ENCODE measurements at places on chromosomes 6 and 20.

DNA sequence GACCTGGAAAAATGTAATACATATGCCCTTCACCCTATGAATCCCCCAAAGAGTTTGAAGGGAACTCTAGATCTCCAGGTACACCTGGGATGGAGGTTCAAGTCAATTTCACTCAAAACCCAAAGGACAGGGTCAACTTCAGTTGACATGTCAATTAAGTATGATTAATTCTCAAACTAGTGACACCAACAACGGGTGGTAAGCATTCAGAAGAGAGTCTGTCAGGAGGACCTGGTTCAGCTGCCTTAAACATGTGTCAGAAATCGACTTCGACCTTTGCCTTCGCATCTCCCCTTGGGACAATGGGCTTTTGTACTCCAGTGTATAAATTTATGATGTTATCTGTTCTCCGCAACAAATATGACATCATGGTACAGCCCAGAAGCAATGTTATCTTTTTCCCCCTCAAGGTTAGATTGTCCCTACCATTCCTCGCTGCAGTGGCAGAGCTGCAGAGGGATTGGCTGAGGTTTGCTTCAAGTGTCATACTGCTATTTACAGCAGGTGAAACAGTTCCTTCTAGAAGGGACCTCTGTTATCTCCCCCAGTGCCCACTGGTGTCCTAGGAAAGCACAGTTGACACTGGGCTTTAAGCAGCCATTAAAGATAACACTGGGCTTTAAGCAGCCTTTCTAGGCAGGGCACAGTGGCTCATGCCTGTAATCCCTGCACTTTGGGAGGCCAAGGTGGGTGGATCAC, 94.7 kb upstream of the SNX9 start:
- DNase-seq: no peak

GRCh38 chr6:124466949-124467348, 495.3 kb upstream of the RNF217 start:
- DNase-seq: peak; percentile 23

DNA sequence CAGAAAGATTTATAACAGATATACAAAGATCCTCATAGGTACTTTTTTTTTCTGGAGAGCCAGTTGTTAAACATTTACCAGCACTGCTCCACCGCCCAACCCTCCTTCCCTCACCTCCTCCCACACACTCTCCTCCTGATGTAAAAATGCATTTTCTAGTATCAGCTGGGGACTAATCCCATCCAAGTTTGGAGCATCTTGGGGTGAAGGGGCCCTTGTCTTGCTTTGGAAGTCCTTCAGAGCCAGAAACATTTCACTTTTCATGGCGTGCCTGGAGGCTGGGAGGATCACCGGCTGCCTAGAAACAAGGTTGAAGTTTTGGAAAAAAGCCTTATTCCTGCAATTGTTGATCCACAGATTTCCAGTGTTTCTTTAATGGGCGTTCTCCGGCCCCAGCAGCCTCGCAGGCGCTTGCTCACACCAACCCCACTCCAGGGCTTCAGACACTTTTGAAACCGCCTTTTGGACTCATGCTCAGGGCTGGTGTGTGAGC, 165.1 kb upstream of the AFDN start:
- DNase-seq: no peak

- DNase-seq: peak; percentile 28
Observed at GRCh38 chr6:25312034-25312620, 33.0 kb downstream of the CARMIL1 start.

DNA sequence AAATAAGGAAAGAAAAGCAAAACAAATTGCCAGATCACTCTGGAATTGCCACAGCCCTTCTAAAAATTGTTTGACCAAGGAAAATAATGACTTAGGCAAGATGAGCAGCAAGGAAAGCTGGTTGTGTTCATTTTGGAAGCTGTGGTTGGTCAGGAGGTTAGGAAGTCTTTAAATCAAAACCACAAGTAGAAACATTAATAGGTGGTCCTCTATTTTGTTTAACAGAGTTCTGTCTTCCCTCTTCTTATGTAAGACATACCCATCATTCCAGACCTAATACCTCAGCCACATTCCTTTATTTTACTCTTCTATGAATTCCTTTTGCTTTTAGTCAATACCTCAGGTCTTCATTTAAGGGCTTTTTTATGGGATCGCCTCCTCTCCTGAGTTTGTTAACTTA, 422.2 kb upstream of the PLCB4 start:
- peak; percentile 83 for DNase-seq

GRCh38 chr6:69631552-69632346, 165.1 kb downstream of the LMBRD1 start:
- DNase-seq: no peak

DNA sequence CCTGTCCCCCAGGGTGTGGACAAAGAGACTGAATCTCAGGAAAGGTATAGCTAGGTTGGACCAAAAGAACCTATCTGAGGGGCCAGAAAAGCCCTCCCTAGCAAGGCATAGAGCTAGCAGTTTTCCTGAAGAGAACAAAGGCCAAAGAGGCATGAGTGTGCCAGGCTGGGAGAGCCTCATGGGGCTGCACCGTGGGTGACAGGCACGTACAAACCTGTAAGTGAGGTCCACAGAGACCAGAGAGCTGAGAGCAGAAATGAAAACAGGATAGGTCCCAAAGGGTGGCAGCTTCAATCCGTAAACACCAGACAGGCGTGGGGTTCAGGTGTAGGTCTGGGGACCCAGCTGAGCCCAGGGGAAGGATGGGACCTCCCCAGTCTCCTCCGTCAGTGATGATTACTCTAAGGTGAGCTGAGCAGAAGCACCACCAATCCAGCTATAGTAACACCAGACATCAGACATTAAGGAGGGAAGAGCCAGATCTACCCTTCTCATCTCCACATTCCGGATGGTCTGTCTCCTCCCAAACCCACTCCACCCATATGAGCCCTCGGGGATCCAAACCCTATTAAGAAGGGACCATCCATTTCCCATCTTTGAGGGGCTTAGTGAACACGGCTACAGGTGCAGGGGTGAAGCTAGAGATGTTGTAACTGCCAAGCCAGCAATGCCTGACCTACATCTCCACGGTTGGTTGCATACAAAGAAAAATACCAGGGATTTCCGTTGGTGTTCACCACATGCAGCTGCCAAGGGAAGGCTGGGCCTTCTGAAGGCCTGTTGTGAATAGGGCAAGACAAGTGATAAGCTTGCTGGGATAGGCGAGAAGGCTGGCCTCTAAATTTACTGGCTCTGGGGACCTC, 38.3 kb downstream of the BCL2L1 start:
- no peak for DNase-seq

DNA sequence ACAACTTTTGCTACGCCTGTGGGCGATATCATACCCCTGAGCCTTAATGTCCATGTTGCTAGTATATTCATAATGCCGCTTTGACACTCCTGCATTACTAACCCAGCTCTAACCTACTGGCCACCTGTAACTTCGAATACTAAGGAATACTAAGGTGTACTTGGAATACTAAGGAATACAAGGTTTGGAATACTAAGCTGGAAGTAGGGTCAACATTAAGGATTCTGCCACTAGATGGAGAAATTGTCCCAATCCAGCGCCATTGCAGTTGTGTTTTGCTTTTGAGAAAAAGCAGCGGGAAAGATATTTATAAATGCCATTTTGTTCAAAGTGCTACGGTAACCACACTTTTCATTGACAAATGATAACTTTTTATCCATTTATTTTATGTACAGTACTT, 10.7 kb downstream of the TBXT start:
- peak; percentile 11 for DNase-seq

DNA sequence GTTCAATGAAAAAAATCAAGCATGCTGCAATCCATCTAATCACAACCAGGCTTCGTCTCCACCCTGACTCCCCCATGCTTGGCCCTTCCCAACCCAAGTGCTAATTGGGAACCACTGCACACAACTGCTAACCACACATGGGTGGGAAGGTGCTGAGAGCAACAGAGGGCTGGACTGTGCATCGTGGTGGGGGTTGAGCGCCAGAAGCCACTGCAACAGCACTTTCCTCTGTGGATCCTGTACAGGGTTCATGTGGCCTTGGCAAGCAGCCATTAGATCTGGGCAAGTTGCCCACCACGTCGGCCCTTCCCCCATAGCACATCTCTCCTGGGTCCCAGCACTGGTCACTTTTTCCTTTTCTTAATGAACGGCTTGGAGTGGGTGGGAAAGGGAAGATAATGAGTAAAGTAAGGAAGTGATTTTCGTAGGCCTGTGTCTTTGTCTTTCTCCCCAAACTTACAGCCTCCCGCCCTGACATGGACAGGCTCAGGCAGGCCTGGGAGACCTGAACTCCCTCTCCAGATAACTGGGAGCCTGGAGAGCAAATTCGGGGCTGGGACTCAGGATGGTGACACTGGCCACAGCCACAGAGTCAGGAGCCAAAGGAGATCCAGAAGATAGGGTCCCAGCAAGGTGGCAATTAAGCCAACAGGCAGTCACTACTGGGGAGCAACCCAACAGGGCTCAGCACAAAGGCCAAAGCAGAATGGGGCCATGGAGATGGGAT, 34.4 kb upstream of the MRPS10 start:
- DNase-seq: no peak

GRCh38 chr20:1467355-1468116, 887 bp upstream of the NSFL1C start:
- DNase-seq: no peak

GRCh38 chr6:90216072-90216977, 80.3 kb downstream of the BACH2 start:
- peak; percentile 29 for DNase-seq

GRCh38 chr20:34058831-34059230, 53.2 kb downstream of the EIF2S2 start:
- peak; percentile 31 for DNase-seq

DNA sequence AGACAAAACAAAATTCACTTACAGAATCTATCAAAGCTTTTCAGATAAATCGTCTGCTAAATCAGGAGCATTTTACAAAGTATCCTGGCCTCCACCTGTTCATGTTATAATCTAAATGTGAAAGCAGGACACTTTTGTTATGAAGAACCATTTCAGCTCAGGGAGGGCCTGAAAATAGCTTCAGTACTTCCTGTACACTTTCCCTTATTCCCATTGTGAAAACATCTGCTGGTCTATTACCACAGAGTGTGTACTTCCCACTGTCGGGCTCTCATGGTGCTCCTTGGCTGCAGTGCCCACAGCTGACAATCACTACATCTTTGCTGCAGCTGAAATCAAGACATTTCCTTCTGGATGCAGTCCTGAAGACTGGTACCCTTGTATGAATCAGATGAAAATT, 128.1 kb downstream of the OPRM1 start:
- DNase-seq: no peak

- no peak for DNase-seq
Observed at GRCh38 chr6:43990275-43990626, 137.0 kb downstream of the MRPL14 start.

DNA sequence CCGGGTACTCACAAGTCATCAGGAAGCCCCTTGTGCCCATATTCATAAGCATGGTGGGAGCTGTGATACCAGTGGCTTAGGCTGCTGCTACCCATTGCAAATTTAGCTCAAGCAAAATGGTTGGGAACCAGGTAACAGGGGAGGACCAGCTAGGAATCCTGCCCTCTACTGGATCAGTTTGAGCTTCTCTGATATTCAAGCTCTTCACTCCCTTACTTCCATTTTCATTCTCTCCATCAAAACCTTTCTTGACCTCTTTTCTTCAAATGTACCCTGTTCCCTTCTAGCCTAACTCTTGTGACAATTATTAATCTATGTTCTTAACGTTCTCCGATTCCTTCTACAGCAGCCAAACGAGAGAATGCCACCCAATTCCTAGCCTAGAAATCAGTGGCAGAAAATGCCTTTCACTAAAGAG, 9.7 kb downstream of the NOL7 start:
- DNase-seq: peak; percentile 8

DNA sequence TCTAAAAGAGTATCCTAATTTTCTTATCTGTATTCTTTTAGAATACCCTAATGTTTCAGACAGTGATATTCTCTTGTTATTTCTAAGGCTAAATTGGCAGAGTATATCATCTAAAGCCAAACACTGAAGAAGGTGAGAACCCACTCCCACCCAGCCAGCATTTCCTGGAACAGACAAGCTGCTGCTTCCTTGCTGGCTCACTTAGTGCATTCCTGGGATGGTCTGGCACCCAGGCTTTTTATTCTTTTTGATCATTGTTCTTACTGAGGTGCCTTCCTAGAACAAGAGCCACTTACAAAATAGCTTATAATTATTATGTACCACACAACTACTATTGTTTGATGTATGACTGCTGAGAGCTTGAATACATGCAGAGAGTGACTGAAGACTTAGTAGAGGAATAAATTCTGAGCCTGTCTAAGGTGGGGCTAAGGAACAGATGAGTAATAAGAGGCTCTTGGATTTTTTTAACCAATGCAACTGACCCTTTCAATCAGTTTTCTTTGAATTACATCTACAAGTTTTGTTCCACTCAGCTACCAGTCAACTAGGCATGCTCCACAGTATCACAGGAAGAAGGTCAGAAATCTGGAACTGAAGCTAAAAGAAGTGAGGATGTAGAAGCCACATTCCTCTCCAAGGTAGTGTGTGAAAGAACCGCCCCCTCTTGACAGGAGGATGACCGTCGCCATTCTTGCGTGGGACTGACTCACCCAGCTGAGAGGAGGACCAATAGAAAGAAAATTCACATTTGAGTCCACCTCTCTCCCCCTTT, 30.1 kb downstream of the PRPH2 start:
- peak; percentile 81 for DNase-seq
